ENCODE measurements at places on chromosomes 3 and 15.

GRCh38 chr15:50315814-50316630 is 39.0 kb downstream of the GABPB1 start:
- no peak for DNase-seq

DNA sequence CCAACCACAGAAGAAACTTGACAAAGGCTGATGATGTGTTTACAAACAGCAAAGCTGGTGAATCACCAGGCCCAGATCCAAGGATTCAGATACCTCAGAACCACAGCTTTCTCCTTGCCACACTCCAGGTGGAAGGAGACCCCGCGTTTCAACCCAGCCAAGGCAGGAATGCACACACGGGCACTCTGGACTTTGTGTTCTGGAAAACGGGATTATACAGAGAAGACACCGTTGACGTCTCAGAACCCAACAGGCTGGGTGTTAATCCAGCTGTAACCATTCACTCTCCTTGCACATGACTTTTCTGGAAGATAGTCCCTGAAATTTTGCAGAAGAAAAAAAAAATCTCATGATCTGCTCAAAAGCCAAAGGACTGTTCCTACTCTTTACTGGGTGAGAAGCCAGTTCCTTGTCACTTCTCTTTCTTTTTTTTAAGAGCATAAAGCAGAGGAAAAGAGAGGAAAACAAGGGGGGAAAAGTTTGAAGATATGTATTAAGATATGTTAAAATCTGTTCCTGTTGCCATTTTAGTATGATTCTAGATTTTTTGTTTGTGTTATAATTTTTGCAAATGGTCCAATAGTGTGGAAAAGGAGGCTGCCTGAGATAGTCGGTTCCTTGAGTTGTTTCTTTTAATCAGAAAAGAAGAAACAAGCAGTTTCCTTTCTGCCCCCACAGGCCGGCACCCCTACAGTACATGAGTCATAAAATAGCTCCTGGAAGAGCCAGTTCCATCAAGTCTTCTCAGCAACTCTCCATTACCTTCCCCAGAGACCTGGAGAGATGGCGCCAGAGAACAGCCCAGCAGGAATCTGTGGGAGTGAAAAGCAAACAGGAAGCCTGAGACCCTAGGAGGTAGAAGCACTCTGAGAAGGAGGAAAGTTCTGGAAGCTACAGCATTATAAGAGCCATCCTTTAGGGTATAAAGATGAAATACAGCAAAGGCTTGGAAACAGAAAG is 73.1 kb downstream of the RORA start:
- DNase-seq: no peak

DNA sequence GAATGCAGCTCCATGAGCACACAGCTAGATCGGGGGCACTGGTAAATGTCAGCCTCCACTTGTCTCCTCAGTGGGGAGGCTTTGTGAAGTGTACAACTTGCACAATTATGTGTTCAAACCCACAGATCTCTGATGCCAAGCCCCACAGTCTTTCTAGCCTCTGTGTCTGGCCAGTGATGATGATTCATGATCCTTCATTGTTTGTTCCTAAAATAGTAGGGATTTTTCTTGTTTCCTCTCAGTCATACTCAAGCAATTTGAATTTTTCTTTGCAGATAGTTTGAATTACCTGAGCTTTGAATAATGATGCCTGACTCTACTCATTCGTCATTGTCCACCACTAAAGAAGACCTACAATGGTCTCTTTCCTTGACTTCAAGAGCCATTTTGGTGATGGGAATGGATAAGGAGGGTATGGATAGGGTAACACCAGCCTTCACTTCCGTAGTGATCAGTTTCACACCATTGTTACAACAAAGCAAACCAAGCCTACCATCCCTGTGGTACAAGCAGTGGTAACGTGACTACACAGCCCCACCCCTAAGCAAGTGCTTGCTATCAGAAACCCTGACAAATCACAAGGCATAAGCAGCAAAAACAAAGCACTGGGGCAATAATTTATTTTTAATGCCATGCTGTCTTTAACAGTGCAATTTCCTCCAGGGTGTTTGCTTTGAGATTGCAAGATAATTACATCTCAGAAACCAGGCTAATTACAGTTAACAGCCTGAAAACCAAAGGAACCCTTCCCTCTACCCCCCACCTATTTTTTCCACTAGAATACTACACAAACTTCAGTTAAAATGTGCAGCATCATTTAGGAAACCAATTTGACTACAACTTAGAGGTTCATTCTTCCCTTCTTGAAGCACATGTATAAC is 114.1 kb upstream of the PPP2R3A start:
- no peak for DNase-seq

DNA sequence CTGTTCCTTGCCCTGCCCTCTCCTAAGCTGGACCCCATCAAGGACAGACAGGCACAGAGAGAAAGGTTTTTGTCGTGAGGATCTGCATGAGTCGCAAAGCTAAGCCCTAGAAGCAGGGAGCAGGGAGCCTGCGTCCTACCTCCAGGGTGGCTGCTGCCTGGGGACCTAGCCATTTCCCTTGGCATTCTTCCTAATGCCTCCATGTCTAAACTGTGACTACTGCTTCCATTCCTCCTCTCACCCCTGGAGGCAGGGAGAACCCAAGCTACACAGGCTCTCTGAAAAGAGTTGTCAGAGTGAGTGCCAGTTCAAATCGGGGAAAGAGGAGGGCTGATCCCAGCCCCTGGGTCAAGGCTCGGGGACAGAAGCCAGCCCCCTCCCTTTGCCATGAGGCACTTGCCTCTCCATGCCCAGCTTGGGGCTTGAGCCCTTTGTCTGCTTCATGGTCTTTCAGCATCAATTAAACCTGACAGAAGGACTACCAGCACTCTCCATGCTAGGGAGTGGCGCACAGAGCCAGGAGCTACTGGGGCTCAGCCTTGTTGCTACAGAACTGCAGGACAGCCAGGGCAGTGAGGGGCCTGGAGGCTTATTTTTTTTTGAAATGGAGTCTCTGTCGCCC is 2.4 kb downstream of the GCHFR start:
- DNase-seq: no peak

GRCh38 chr3:137610723-137611122 is 153.4 kb upstream of the SOX14 start:
- DNase-seq: no peak

GRCh38 chr15:66154581-66154980 is 99.0 kb downstream of the MEGF11 start:
- DNase-seq: no peak

- no peak for DNase-seq
These were observed 11.3 kb upstream of the MYZAP start for GRCh38 chr15:57580428-57580827.

DNA sequence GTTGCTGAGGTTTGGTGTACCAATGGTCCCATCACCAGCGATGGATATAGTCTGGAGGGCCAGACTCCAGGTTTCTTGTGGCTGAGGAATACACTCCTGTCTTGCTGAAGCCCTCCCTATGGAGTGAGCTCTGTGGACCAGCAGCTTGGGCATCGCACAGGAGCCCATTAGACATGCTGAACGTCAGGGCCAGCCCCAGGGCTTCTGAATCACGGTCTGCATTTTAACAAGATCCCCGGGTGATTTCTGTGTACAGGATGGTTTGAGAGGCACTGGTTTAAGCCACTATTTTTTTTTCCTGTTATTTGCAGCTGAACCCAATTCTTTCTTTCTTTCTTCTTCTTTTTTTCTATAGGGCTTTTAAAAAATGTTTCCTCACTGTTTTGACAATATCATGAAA is 69.5 kb upstream of the XCR1 start:
- no peak for DNase-seq

GRCh38 chr3:171984883-171985282 is 54.5 kb upstream of the FNDC3B start:
- DNase-seq: no peak

DNA sequence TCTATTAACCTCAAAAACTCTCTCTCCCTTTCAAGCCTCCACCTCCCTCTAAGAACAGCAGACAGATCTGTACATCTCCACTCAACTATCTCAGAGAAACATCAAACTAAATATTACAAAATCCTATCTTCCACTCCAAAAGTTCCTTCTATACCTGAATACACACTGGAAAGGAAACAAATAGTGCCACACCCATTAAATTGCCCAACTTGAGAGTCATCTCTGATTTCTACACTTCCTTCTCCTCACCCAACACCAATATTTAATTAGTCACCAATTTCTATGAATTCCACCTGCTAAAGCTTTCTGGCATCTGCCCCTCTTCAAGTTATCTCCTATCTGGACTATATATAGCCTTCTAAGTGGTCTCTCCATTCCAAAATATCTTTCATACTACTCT is 65.8 kb downstream of the PEAK1 start:
- no peak for DNase-seq

DNA sequence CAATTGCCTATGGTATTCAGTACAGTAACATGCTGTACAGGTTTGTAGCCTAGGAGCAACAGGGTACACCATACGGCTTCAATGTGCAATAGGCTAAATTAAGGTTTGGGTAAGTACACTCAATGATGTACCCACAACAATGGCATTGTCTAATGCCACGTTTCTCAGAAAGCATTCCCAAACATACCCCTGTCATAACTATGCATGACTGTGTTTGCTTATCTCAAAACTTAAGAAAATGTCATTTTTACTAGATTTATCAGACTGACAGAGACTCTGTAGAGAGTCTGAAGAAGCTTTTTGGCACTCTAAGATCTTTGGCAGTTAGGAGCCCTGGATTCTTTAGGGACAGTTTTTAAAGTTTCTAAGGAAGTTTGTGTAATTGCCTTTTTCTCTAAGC is 59.9 kb downstream of the MECOM start:
- no peak for DNase-seq

DNA sequence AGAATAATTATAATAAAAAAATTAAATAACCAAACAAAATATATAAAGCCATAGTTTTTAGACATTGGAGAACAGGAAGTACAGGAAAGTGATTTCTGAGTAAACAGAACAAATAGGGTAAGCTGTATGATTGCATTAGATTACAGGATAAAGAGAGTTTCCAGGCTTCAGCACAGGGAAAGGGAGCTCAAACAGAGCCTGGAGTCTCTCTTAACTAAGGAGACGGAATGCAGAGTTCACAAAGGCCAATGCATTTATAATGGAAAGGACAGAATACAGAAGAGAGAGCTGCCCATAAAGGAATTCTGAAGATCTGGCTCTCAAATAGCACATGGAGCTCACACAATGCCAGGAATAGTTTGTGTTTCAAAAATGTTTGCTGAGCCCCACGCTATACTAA is 42.0 kb upstream of the OTOL1 start:
- DNase-seq: no peak

DNA sequence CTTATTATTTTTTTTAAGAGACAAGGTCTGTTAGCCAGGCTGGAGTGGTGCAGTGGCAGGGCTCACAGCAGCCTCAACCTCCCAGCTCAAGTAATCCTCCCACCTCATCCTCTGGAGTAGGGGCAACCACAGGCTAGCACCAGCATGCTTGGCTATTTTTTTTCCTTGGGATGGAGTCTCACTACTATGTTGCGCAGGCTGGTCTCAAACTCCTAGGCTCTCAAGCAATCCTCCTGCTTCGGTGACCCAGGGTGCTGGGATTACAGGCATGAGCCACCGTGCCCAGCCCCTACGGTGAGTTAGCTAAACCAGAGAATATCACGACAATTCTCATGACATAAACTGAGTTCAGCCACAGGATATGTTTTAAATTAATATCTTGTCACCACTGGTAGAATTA is 2.0 kb downstream of the DCUN1D1 start:
- no peak for DNase-seq

DNA sequence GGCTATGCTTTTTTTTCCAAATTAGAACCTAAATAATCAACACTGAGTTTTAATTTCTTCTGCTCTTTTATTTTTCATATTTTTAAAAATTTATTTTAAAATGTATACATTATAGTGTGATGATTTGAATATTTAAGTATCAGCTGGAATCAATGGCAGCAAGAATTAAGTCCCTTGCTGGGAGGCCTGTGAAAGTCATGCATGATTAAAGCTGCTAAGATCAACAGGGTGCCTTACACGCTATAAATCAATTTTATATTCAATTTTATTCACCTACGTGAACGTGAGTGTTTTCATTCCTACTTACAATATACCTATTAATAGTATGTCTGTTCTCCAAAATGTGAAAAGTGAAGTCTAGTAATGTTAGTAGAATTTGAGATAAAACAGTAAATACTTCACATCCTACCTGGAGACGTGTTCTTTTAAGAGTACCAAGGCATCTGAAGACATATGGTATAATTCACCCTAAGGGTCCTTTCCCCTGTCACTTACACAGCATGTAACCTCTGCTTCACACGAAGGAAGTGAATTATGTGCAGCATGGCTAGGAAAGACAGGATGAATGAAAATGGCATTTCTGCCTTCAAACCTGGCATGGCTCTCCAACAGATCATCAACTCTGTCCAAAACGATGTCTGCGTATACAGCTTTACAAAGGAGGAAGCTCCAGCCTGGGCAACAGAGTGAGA is 640.4 kb upstream of the ROBO1 start:
- no peak for DNase-seq

DNA sequence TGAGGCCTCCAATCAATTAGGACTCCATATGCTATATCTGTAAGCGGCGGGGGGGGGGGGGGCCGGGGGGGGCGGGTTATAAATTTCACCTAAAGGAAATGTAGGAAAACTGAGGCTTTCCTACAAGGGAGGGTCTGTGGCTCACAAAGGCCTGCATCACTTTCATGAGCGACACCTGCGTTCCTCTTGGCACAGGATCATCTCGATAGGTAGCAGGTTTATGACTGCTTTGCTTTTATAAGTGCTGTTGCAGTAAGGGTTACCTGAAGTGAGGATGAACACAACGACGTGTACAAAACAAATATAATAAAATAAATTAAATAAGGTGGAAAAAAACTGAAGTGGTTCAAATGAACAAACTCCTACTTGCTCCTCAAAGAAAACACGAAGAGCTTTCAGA is 194.3 kb downstream of the FOXP1 start:
- no peak for DNase-seq

DNA sequence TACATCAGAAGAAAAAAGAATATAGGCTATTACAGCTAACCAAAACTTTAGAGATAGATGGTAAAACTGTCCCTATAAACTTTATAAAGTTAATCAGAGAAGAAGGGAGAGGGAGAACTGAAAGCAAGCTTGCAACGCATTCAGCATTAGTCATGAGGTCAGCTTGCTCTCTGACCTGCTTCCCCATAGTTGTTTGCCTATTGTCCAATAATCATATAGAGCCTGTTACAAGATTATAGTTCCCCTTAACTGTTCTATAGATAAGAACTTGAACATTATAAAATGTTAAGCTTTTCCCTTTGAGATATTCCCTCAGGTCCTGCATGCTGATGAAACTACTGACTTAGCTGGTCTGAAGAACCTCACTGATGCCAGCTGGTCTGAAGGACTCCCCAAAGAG is 74.5 kb downstream of the CPNE4 start:
- DNase-seq: no peak

GRCh38 chr3:72768936-72769335 is 79.3 kb downstream of the SHQ1 start:
- no peak for DNase-seq

DNA sequence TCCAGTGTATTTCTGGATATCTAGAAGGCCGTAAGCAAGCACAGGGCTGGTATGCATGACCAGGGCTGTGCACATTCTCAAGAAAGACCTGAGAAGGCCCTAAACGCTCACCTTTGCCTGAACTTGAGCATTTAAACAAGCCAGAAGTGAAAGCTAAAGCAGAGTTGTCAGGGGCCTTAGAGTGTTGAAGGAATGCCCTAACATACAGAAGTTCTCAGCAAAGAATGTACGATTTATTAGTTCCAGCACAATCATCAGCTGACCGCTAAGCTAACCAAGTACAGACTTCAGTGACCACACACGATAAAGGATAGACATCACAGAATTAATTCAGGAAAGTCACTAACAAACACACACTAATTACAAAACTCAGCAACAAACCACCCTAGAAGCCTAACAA is 8.7 kb downstream of the HLTF start:
- no peak for DNase-seq

Measured in stimulated activated CD4-positive, alpha-beta T cell treated with anti-CD3 and anti-CD28 coated beads, Interleukin-4, amount 100 ng/mL, for 4 hours (primary cell).